ENCODE measurements at places on chromosomes 6 and 20.

DNA sequence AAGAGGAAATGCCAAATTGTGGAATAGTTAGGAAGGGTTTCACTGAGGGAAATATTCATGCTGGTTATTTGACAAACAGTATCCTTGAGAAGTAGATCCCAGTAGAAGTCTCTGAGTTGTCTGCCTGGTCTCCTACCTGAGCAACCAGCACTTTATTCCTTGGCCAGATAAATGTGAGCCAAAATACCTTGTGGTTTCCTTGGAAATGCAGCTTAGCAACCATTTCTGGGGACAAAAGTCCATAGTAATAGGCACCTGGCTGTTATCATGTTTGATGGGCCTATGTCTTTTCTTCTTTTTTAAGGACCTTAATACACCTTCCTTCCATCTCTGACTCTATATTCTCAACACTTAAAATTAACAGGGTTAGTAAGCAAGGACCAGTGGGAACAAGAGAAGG, 217.1 kb upstream of the MARCKS start:
- no peak for DNase-seq

DNA sequence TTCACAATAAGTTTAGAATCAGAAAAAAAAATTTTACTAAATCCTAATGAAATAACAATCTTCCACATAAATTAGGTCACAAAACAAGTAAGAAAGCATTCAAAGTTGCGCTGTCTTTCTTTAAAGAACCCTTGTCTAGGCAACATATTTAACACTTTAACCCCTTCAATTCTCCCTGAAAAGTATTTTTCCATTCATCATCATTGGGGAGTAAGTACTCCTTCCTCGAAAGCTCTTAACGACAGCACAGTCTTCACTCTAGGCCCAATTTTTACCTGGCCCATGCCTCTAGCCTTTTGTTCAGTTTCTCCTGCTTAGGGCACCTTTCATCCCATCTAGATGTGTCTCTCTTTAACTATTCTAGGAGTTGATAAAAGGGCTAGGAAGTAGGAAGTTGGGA, 2.6 kb downstream of the TSPYL1 start:
- DNase-seq = no peak

- no peak for DNase-seq
Measured at GRCh38 chr20:50283922-50284810, 93.5 kb downstream of the CEBPB start.

- DNase-seq = no peak
Measured at GRCh38 chr6:158999154-158999665, 792 bp downstream of the RSPH3 start.

DNA sequence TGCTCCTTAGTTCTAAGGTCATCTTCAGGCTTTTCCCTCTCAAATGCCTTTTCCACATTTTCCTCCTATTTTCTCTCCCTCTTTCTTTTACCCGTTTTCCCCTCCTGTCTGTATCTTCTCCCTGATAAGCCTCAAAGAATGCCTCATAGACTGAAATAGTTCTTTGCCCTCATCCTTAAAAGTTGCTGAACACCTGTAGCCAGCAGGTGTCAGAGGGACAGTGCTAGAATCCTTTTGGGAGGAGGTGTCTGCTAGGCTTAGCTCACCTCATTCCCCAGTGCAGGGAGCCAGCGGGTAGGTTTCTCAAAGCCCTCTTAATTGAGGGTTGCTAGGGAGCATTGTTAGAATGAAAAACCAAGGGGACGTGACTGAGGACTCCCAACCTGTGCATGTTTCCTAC, 204.0 kb downstream of the TSHZ2 start:
- no peak for DNase-seq

GRCh38 chr20:7893014-7893730, 47.1 kb downstream of the HAO1 start:
- no peak for DNase-seq

- DNase-seq = no peak
Measured at GRCh38 chr20:17910828-17911294, 57.7 kb downstream of the SNX5 start.

GRCh38 chr6:164640956-164641355, 668.4 kb downstream of the C6orf118 start:
- DNase-seq = no peak

DNA sequence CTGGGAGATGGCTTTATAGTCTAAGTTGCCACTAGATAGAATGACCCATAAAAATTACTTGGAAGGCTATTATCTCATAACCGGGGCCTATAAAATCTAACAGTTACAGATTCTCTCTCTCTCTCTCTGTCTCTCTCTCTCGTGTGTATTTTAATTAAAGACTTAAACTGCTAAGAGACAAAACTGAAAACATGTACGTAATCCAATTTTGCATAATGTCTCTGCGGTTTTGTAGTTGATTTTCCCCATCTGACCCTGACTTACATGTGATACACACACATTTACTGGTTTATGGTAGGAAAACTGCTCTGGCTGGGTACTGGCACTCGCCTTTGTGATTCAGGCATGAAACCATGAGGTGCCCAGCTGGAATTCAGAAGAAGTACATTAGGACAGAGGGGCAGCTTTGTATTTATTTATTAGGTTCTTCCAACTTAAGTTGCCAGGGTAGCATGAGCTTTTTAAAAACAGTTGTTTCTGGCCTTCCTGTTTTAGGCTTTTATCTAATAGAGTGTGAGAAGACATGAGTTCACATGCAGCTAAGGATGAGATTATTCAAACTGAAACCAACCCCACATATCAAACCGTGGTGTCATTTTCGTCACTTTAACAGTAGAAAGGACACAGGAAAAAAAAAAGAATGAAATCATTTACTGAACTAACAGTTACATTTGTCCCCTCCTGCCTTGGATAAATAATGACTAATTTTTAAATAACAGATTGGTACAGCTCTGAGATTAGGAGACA, 182.5 kb downstream of the GMPR start:
- DNase-seq = no peak

DNA sequence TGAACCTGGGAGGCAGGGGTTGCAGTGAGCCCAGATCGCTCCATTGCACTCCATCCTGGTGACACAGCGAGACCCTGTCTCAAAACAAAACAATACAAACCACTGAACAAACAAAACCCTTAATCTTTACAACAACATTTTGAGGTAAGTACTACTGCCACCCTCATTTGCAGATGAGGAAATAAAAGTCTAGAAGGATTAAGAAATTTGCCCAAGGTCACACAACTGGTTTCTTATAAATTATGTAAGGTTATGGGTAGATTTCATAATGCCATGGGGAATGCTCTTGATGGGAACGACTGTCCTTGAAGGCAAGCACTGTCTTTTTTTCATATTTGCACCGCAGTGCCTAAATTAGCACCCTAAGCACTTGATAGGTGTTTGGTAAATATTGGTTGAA, 13.8 kb upstream of the B4GALT5 start:
- no peak for DNase-seq

DNA sequence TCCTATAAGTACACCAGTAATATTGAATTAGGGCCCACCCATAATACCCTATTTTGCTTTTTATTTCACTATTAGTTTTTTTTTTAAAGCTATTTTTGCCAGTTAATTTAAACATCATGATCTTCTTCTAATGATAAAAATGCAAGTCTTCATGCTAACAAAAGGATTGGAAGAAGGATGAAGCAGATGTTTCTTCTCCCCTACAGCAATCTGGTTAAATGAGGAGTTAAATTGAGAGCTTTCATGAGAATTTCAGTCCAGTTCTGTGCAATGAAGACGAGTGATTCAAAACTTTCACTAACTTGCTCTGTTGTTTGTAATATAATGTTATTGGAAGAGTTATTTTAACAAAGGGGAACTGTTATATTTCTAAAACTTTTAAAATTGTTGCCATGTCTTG, 3.4 kb downstream of the HMGN4 start:
- DNase-seq = no peak

GRCh38 chr6:158039178-158039557, 57.5 kb downstream of the SYNJ2 start:
- no peak for DNase-seq

DNA sequence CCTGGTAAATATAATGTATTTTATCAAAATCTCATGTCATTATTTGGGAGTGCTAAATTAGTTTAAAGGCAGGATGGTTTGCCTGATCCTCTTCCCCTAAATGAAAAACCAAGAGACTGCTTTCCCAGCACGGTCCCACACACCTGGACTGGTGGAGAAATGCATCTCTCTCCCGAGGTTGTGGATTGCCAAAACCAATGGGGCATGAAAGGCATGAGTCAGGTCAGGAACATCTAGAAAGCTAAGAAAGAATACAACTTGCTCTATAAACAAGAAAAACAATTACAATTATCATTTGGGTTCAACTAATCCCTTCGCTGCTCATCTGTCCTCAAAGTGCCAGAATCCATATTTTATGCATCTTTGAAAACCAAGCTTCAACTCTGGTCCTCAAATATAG, 308.3 kb upstream of the IRAK1BP1 start:
- no peak for DNase-seq

GRCh38 chr6:44666324-44666723, 278.8 kb downstream of the CDC5L start:
- DNase-seq = no peak

DNA sequence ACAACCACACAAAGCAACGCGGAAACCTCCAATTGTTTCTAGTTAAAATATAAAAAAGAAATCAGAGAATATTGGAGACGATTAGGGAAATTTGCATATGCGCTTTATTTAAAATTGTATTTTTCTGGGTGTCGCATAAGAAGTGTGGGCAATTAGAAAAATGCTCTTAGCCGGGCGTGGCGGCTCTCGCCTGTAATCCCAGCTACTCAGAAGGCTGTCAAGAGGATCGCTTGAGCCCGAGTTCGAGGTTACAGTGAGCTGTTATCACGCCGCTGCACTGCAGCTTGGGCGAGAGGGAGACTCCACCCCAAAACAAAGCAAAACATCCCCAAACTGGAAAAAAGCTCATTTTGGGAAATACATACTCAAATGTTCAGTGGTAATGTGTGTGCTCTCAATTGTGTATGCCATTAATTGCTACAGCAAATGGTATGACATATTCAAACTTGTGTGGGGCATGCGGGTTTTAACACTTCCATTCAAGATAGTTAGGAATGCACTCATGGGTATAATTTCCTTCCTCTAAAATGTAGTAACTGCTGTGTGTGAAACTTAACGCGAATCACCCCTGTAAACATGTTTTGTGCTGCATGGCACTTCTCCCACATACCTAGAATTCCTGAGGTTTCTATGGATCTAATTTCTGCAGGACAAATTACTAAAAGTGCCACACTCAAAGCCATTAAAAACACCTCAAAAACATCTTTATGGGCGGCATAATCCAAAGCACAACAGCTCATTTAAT, 54.7 kb upstream of the HFE start:
- peak; percentile 28 for DNase-seq

DNA sequence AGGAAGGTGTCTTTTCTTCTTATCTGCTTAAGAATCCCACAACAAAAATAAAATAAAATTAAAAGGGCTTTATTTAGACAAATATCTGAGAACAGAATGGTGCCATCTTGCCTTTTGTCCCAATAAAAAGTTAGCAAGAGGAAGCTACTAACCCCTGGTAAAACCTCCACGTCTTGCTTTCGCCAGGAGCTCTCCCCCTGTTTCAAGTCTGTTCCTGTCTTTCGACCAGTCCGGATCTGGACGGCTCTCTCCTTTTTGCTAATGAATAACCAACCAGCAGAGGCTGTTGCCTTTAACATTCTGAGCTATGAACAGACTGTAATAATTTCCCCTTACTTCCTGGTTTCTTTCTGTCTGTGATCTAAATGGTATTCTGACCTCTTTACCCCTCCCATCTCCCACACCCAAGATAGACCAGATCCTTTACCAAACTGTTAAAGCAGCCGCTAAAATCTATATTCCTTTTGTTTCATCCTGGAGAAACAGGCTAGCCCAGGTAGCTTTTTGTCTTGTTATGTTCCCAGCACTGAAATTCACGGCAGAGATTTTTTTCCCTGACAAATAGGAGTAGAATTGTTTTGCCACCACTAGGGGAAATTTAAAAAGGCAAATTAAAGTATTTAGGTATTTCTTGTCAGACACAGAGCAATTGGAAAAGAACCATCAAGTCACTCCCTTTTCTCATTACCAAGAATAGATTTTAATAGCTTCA, at the start of gene FRK:
TSS of gene FRK (minus strand) at position 320 of the 712 bp plus-strand sequence. CDS start 580 bp downstream, outside the sequence.
- no peak for DNase-seq

DNA sequence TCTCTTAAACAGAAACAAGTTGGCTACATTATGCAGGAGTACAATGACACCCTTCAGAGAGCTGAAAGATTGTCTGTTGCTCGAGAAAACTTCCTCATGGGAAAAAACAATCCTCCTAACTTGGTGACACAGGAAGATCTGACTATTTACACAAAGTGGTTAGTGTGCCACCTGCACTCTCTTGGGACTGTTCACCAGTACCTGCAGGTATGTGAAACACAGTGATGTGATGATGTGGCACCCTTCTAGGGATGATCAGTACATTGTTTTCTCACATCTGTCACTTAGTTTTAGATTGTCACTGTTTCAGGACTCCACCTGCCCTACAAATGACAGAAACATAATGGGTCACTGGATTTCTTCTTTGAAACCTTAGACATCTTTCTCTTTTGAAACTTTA, 101.8 kb downstream of the CEP57L1 start:
- no peak for DNase-seq

GRCh38 chr6:110776413-110776812, 38.9 kb downstream of the CDK19 start:
- no peak for DNase-seq

DNA sequence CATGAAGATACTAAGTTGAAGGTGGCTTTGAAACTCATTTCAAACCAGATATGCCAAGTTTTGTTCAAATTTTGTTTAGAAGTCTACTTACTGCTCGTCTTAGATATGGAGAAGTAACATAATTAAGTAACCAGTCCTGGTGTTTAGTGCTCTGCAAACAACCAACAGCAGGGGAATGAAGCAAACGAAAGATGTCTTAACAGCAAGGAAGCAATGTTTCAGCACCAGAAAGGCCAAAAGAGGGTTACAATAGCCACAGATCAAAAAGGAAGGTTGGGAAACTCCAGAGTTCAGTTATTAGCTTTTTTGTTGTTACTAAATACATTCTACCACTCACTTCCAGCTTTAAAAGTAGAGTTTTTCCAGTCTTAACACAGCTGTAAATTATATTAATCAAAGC, 45.1 kb downstream of the LHFPL5 start:
- no peak for DNase-seq

- no peak for DNase-seq
Measured at GRCh38 chr6:8236956-8237355, 134.6 kb upstream of the EEF1E1 start.

- peak; percentile 19 for DNase-seq
Measured at GRCh38 chr6:36848658-36849441, 9.6 kb upstream of the CPNE5 start.

DNA sequence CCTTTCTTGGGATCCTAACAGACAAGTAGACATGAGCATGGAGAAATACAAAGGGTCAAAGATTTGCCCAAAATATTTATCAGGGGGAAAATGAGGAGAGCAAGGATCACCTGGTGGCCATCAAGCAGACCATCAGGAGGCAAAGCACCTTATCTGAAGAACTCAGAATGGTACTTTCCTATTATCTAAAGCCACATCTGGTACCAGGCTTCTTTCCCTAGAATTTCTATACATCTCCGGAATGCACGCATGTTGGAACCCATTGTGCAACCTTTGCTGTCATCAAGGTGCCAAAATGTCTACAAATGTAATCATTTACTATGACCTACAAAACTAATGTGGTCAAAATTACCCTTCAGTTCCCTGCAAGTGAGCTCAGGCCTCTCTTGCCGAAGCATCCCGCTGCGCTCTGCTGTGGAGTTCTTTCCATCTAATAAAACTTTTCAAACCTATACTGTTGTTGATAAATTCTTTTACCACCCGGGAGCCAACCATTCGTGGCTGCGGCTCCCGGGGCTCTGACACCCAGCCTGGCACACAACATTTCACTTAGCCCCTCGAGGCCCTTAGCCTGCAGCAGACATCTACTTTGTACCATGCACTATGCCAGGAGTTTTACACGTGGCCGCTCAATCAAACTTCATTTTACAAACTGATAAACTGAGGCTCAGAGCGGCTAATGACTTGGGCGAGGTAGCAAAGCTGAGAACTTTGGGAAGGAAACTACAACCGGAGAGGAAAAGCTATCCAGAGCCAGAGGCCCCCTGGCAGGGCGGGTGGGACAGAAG, 3.8 kb upstream of the CPXM1 start:
- no peak for DNase-seq
